ENCODE measurements at places on chromosomes 6 and 20.

DNA sequence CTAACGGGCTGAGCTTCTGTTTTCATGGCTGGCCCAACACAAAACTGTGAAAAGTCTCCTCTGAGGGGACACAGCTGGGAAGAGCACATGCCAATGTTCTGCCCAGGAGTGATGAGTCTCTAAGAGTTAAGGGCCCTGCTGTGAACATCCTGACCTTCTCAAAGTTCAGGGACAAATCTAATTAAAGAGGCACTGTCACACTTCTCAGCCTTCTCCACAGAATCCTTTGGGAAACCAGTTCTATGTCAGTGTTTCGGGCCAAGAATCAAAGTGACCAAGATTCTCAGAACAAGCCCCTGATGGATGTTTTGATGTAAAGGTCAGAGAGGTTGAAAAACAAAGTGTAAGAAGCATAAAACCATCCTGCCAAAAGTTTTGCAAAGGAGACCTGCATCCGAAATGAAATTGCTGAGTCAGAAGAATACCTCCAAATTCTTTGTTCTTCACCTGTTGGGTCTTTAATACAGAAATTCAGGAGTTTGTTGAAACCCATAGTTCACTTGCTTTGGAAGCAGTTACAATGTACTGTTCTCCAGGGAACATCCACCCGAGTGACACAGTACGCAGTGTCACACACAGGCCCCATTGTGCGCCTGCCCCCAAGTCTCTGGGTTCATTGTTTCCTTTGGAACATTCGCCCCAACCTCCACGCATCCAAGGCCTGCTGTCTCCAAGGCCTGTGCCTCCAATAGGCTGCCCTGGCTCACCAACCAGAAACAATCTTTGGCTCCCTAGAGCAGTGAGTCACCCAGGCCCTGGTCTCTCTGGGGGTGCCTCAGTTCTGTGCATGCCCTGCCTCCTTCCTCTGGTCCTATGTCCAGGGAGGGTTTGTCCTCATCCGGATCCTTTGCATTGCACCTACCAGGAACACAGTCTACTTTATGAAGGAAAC is 65.5 kb upstream of the QKI start:
- no peak for DNase-seq

GRCh38 chr20:33635341-33635740 is 26.8 kb upstream of the C20orf144 start:
- no peak for DNase-seq

GRCh38 chr20:17226410-17227218 is at the start of gene PCSK2:
Gene PCSK2, plus strand, starts transcription at chr20:17227040. Its CDS starts 266 bp downstream, at chr20:17227306.
- peak; percentile 71 for DNase-seq

GRCh38 chr6:127869772-127870404 is 31.0 kb downstream of the THEMIS start:
- DNase-seq: no peak

GRCh38 chr20:504632-505075 is 38.9 kb downstream of the CSNK2A1 start:
- DNase-seq: no peak

Measured in HEK293T (cell line).